ENCODE measurements at places on chromosomes 7 and 10.

GRCh38 chr7:111842491-111842890 lies 280.2 kb upstream of the IMMP2L start:
- no peak for DNase-seq

- no peak for DNase-seq
Measured at GRCh38 chr10:66927971-66928770, 2.3 kb downstream of the LRRTM3 start.

DNA sequence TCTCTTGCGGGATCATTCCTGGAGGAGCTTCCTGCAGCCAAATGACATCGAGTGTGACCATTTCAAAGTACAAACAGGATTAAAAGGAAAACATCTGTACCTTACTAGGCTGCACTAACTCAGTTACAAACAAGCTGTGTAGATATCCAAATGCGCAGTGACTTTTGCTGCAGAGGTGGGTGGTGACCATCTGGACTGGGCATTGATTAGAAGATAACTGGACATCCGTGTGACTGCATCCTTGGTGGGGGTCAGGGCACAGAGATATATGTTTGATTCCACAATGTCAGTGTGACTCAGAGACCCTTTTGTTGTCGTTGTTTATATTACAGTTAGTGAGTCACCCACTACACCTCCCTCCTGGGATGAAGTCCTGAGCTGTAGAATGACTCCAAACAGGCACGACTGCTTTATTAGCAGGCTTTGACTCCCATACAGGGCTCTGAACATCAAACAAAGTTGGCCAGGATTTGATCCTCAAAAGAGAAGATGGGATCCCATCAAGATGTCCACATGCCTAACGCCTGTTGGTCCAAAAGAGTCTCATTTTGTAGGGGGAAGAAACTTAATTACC lies 56.7 kb upstream of the SDK1 start:
- DNase-seq: peak; percentile 87

GRCh38 chr7:142669074-142669654 lies 80.1 kb upstream of the PRSS1 start:
- peak; percentile 68 for DNase-seq

- DNase-seq: no peak
Measured at GRCh38 chr7:91414734-91415133, 150.5 kb downstream of the FZD1 start.

- peak; percentile 86 for DNase-seq
Measured at GRCh38 chr10:33661580-33662336, 327.3 kb upstream of the NRP1 start.

DNA sequence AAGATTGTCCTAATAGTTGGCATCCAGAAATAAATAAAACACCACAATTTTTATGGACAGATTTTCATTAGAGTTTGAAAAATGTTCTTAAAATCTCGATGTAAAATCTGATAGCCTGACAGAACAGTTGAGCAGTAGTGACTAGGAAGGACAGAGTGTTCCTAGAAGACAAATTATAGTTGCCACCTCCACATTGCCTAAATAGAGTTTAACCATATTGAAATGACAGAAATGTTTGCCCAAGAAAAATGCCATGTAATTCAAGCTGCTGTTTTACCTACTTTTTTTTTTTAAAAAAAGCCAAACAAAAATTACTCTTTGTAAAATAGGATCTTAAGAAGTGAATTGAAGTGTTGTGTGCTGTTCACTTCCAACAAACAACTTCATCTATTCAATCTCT lies 8.9 kb upstream of the HERC4 start:
- no peak for DNase-seq

GRCh38 chr7:157503229-157503628 lies 166.4 kb downstream of the DNAJB6 start:
- no peak for DNase-seq

DNA sequence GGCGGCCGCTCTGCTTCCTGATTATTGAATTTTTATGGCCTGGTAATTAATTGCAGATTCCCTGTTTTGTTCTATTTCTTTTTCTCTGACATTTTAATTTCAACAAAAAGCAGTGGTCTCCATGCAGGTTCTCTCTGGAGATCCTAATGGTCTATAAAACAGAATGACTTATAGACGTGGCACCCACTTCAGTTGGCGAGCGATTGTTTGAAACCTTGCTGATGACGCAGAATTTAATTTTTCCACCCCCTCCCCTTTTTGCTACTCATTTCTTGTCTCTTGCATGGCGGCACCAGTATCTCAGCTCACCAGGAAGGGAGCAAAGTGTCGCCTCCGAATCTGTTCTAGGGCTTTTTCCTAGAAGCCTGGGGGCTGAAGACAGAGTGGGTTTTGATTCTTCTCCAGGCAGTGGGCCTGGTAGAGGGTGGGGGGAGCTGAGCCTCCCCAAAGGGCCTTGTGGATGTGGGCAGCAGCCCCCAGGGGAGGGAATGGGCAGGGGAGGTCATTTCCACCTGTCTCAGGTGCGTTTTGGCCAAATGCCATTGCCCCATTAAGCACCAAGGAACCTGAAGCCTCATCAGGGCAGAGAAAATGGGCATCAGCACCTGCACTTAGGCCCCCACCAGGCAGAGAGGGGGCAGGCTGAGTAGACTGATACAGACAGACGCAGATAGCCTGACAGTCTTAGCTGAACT lies 3.5 kb upstream of the COMTD1 start:
- no peak for DNase-seq

- DNase-seq: no peak
Measured at GRCh38 chr10:89926736-89927135, 225.3 kb downstream of the KIF20B start.

- DNase-seq: peak; percentile 87
Measured at GRCh38 chr7:105647591-105647990, 66.3 kb upstream of the EFCAB10 start.

- no peak for DNase-seq
Measured at GRCh38 chr10:78209970-78210369, 176.3 kb downstream of the RPS24 start.

DNA sequence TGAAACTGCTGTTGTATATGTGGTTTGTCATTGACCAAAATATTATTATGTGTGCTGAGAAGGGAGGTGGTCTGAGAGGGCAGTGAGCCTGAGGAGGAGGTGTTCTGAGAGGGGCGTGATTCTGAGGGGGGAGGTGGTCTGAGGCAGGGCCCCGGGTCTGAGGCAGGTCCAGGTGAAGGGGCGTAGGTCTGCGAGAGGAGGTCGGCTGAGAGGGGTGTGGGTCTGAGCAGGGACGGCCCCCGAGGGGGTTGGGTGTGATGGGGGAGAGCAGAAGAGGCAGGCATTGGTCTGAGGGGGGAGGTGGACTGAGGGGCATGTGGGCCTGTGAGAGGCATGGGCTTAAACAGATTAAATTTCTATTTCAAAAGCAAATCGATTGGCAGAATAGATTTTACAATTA lies 32.4 kb downstream of the AKR1C4 start:
- DNase-seq: no peak

- DNase-seq: no peak
Measured at GRCh38 chr10:11024596-11024995, 6.9 kb downstream of the CELF2 start.

DNA sequence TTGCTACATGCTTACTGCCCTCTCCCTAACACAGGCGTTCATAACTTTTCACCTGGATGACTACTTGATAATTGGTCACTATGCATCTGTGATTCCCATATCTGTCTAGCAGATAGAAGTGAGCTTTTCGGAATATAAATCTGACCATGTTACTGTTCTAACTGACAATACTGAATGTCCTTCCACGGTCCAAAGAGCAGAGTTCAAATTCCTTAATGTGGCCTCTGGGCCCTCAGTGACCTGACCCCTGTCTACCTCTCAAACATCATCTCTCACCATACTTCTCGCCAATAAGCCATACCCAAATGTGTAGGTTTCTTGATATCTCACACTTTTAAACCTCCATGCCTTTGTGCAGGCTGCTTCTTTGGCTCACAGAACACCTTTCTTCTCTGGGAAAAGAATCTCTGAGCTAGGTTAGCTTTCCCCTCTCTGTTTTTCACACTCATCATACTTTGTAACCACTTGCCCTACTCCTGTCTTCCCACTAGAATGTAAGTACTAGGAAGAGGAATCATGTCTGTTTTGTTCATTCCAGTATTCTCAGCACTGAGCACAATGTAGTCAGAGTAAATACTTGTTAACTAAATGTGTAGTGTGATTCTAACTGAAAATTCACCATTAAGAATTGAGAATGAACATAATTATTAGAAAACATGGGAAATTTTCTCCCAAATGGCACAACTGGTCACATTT lies 39.2 kb upstream of the LRRC17 start:
- DNase-seq: no peak
